ENCODE measurements at places on chromosomes 12 and 14.
A peak's percentile ranks its signal among the peaks of the same experiment; 100 is the strongest.

DNA sequence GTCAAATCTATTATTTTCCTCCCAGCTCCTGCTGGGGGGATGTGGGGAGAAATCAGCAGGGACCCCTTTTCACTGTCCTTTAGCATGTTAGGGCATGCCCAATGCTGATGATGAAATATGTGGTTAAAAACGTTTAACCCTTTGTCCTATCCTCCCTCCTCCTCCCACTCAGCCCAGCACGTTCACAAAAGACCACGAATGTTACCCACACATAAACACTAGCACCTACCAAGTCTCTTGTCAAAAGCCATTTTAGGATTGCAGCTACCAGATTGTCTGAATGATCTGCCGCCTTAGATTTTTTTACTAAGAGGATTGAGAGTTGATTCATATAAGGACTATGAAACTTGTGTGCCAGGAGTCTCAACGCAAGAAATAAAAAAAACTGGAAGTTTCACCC is 70.4 kb downstream of the TBK1 start:
- peak; percentile 35 for DNase-seq

DNA sequence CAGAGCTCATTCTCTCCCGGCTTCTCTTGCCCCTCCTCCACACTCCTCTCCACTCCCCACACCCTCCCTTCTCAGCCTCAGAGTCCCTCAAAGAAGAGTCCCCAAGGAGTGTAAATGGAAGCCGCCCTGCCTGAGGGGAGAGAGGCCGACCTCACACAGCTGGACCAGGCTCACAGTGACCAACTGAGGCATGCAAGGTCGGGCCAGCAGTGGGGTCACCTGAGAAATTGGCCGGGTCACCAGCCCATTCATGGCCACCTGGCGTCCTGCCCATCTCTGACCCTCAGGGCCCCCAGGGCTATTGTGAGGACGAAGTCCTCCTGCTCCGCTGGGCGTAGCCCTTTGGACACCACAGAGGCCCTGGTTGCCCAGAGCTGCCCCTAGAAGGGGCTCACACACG is 49.5 kb upstream of the NUAK1 start:
- DNase-seq: no peak

GRCh38 chr14:41634286-41634685 is 27.6 kb downstream of the LRFN5 start:
- DNase-seq: no peak

- no peak for DNase-seq
Measured at GRCh38 chr14:62501021-62501750, 544.1 kb downstream of the KCNH5 start.

GRCh38 chr14:92440345-92441003 is 73.1 kb upstream of the RIN3 start:
- no peak for DNase-seq

DNA sequence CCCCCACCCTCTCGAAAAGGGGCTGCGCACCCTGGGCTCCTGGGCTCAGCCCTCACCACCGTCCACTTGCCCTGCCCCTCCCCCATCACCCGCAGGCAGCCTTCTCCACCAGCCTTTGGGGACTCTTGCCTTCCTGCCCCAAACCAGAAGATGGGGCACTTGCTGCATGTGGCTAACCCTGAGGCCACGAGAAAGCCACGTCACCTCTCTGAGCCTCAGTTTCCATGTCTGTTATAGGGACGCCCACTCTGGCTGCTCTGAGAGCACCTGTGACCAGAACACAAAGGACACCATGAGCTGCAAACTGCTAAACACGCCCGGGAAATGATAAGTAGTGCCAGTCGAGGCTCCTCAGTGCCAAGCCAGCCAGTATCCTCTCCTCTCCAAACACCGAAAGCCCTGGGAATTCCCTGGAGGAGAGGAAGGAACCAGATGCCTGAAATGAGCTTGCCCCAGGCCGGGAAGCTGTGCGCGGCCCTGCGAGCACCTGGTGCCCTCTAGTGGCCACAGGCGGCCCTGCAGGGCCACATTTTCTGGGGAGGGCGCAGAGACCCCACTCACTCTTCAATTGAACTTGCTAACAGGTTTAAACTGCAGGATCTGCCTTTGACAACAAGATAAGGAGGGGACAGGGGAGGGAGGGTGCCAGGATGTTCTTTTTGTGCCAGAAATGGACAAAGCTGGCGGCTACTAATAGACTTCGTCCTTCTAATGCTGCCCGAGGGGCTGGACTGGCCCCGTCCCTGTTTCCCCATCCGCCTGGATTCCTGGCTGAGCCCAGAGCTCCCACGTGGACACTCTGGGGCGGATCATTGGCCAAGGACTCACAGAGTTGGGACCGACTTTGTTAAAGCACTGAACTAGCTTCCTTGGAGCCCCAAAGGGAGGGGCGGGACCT is 10.2 kb upstream of the SERPINA9 start:
- DNase-seq: peak; percentile 54

GRCh38 chr12:108640802-108641445 is 7.2 kb upstream of the SELPLG start:
- peak; percentile 64 for DNase-seq

DNA sequence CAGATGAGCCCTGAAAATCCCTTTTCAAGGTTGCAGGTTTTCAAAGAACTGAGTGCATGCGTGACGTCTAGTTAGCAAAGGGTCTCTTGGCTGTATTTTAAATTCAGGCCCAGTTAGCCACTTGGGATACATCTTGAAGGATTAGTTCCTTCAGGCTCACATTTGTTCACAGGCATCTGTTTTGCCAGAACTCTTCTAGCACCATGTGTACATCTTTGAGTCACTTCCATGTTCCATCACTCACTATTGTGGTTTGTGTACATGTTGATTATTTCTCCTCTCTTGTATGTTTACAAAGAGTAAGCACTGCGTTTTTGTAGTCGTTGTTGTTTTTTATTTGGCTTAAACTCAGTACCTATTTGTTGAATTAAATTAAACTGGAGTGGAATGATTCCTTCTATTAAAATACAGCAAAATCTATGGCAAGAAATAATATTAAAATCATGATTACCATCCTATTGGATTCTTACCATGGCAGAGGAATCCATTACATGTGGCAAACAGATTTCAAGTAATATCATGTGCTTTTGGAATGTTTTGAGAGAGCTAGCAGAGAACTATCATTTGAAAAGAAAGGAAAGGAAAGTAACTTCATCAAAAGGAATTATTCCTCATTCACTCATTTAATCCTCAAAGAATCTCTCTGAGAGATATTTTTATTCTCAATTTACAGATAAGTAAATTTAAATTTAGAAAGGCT is 438.9 kb upstream of the FAR2 start:
- no peak for DNase-seq

DNA sequence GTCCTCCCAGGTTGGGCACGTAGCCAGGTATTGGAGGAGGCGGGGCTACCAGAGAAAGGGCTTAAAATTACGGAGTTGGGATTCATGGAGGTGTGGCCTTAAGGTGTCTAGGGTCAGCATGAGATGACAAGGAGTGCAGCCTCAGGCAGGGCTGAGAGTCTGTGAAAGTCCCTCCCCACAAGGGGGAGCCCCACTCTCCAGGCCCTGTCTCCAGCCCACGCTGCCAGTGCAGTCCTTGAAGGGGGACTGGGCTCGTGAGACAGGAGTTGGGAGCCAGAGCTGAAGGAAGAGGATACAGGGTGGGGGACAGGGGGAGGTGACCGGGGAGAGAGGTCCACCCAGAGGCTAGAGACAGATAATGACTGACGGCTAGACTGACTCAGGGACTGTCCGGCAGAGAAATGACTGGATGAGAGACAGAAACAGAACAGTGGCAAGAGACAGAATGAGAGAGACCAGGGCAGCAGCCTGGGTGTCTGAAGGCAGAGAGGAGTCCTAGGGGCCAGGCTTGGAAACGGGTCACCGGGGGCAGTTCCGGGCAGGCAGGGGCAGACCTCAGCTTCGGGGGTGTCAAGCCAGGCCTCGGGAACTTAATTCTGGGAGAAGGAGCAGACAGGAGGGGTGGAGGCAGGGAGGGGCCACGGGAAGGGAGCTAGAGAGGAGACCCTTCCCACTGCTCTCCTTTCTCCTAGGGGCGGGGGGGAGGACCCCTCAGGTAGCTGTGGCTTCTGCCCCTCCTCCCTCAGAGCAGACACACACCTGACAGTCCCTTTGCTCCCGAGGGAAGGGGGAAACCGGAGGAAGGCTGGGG is 970 bp downstream of the CDH24 start:
- DNase-seq: peak; percentile 51

GRCh38 chr12:65305346-65305950 is 27.0 kb downstream of the MSRB3 start:
- no peak for DNase-seq

DNA sequence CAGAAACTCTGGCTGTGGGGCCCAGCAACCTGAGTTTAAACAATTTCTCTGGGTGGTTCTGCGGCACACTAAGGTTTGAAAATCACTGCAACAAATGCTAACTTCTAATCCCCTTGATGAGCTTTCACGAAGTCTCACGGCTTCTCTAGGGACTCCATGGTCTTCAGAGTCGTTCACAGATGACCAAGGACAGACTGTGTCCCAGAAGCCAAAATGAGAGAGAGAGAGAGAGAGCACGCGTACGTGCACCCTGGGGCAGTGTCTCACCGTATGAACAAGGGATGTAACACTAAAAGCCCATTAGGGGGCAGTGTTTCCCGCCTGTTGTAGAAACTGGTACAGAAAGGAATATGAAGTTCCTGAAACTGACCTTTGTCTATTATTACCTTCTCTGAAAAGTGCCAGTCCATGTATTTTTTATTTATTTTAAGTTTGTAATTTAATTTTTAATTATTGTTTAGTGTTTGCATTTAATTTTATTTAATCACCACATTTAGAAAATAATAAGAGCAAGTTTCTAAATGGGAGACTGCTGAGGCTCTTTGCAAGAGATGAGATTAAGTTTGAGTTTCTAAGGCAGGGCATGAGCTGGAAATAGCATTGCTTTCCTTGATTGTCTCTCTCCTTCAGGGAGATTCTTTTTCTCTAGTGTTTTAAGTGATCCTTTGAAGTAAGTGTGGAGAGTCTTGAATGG is 3.4 kb downstream of the APOLD1 start:
- peak; percentile 92 for DNase-seq

GRCh38 chr14:52026017-52026660 is 36.8 kb downstream of the RTRAF start:
- no peak for DNase-seq

DNA sequence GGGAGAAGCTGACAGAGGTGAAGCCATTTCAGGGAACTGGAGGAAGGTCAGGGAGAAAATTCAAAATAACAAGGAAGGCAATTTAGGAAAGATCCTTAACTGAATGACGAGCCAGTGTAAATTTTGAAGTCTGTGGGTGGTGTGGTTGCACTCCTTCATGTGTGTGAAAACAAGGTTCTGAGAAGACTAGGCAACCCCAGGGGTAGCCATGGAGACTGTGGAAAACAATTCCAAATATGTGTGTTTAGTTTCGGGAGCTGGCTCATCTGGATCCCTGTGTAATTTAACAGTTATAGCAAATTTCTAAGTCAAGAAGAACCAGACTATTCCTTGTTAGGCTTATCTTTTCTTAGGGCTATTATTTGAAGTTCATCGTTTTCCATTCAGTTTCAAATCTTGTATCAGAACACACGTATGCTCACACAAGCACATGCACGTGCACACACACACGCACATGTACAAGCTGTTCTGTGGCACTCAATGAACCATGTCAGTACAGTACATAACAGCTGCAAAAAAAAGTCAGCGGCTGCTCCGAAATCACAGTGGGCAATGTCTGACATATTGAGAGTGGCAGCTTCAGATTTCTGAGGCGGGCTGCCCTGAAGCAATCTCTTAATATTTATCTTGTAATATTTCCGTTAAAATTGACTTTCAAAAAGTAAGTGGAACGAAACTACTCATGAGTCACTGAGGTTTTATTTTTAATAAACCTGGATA is 411.2 kb downstream of the AEBP2 start:
- peak; percentile 66 for DNase-seq

DNA sequence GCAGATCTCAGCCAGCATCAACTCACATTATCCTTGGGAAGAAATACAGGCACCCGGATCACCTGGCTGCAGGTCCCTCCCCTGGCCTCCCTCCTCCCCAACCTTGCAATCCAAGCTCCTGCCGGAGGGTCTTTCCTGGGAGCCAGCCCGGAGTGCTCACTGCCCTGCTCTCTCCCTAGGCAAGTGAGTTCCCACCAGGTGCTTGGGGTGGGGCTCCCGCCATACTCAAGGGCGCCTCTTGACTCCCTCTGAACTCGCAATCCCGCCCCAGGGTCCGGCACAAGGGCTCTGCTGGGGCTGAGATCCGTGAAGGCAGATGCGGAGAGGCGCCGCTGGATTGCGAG is 1.2 kb upstream of the CEP170B start:
- no peak for DNase-seq

Data from fibroblast of the aortic adventitia (primary cell).